ENCODE measurements at places on chromosomes 11 and 22. TPM values are rescaled to one million over a fixed set of nuclear protein-coding genes. Genes with fewer than 3 reads are reported as not detected.

LMNTD2 gene
- 0.23 TPM for total RNA-seq

PATE2 gene
- not detected for total RNA-seq

SYCE3 gene
- 0.96 TPM for total RNA-seq

CDON gene
- 1.5 TPM for total RNA-seq

SCN3B gene
- not detected for total RNA-seq

DLG2 gene
- 2.1 TPM for total RNA-seq

ANO9 gene
- 79.4 TPM for total RNA-seq

KCNK4 gene
- 0.29 TPM for total RNA-seq

CCDC87 gene
- 0.12 TPM for total RNA-seq

OR51B2 gene
- not detected for total RNA-seq

SIK2 gene
- 7.9 TPM for total RNA-seq

Measured in activated CD8-positive, alpha-beta memory T cell treated with anti-CD3 and anti-CD28 coated beads, Interleukin-2, amount 10 ng/mL, durations not matched to agents 7 days and 5 days (primary cell).